HFF-Myc (cell line): ENCODE measurements at places on chromosomes 13 and 19.

DNA sequence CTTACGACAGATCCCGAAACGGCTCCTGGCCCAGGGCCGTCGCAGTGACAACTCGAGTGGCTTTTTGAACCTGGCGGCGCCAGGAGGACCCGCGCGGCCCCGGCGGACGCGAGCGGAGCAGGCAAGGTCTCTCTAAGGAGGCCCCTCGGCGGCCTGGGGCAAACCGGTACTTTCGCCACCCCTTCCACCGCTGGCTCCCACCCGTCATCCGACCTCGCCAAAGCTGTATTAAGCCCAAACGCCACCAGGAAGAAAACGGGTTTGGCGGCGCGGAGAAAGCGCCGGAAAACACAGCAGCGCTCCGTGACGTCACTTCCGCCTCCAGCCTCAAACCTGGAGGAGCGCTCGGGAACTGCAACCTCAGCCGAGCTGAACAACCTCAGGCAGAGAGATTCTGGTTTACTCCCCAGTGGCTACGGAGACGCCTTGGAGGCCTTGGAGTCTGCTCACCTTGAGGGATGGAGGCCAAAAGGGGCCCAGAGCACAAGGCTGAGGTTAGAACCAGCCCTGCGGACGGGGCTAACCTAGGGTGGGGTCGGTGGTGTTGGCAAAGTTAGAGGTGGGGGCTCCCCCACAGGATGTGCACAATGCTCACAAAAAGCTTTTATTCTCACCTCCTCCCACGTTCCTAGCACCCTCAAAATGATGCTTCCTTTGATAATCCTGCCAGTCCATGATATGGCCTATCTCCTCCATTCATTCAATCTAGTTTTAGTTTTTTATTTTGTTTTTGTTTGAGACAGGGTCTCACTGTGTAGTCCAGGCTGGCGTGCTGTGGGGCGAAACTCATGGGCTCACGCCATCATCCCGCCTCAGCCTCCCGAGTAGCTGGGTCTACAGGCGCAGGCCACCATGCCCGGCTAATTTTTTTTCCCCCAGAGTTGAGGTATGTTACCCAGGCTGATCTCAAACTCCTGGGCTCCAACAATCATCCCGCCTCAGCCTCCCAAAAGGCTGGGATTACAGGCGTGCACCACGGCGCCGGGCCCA is at the start of gene ZNF266:
TSS of gene ZNF266 (minus strand) at position 295 of the 990 bp plus-strand sequence. CDS start 15,484 bp downstream, outside the sequence.
- peak; percentile 80 for DNase-seq

GRCh38 chr13:28355822-28356371 is 139.0 kb downstream of the FLT1 start:
- no peak for DNase-seq

- DNase-seq, result no peak
These were observed 2.7 kb downstream of the MAB21L1 start for GRCh38 chr13:35473802-35474201.

- no peak for DNase-seq
These were observed 92.9 kb downstream of the SOX1 start for GRCh38 chr13:112159575-112160547.

DNA sequence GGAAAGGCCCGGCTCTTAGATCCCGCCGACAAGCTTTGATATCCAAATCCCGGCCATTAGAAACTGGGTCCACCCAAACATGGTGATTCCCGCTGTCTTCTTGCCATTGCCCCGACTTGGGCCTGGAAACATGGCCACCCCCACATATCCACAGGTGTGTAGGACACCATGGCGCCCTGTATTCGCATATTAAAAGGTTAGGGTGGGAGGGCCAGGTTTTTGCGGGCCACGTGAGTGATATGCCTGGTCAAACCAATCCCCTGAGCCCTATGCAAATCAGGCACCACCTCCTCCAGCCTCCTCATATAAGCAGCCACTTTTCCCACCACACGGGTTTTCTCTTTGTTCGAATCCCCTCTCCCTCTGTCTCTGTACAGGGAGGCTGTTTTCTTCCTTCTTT is 766.4 kb downstream of the UQCRFS1 start:
- no peak for DNase-seq

GRCh38 chr13:33016414-33017322 is at the start of gene KL:
TSS of gene KL (plus strand) at chr13:33016423. CDS start at chr13:33016441, 18 bp downstream.
- no peak for DNase-seq

GRCh38 chr13:93388701-93389100 is 162.1 kb downstream of the GPC6 start:
- peak; percentile 32 for DNase-seq

- no peak for DNase-seq
These were observed 3.8 kb downstream of the PDE4A start for GRCh38 chr19:10424011-10424637.

- no peak for DNase-seq
These were observed 6.5 kb downstream of the MEIOSIN start for GRCh38 chr19:45739498-45740439.

GRCh38 chr19:4815426-4816201 is 15.9 kb downstream of the TICAM1 start:
- peak; percentile 90 for DNase-seq
